ENCODE measurements at places on chromosomes 1 and 21.

DNA sequence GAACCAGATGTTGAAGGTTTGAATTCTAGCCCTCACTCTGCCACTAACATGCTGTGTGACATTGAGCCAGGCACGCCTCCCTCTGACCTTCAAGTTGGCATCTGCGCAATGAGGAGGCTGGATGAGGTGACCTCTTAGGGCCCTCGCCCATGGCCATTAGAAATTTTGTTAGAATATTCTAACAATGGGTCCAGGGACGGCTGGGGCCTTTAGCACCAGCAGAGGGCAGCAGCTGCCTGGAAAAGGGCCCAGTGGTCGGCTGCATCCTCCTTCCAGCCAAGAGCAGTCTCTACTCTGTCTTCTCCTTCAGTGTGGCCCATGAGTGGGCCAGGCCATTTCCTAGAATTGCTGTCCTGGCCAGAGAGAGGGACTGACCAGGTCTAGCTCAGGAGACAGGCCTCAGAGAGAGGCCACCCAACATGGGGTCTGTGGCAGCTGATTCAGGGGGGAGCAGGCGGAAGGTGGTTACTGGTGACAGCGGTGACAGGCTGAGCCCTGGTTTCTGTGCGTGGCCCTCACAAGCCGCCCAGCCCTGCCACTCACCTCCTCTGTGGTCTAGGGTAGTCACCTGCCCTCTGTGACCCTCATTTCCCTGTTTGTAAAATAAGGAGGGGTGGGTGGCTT lies 101.3 kb upstream of the ACTL8 start:
- DNase-seq, result no peak

GRCh38 chr21:42091899-42092508 lies 20.9 kb downstream of the UMODL1 start:
- no peak for DNase-seq

DNA sequence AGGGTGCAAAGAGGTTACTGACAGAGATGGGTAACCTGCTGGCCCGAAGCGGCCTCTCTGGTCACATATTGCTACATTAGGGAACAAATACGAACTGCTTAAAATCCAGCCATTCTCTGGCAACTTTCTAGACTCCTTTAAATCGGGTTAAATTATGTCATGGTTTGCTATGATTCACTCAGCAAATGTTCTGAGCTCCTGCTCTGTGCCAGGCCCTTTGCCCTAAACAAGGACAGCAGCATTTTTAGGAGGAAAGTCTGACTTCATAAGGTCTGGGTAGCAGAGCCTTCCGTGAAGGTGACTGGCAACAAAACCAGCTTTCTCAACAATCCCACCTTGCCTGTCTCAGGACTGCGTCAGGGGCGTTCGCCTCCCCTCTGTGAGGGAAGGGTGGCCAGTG lies 15.4 kb downstream of the ZP4 start:
- DNase-seq, result no peak

GRCh38 chr1:226276987-226277386 lies 32.0 kb downstream of the LIN9 start:
- no peak for DNase-seq

DNA sequence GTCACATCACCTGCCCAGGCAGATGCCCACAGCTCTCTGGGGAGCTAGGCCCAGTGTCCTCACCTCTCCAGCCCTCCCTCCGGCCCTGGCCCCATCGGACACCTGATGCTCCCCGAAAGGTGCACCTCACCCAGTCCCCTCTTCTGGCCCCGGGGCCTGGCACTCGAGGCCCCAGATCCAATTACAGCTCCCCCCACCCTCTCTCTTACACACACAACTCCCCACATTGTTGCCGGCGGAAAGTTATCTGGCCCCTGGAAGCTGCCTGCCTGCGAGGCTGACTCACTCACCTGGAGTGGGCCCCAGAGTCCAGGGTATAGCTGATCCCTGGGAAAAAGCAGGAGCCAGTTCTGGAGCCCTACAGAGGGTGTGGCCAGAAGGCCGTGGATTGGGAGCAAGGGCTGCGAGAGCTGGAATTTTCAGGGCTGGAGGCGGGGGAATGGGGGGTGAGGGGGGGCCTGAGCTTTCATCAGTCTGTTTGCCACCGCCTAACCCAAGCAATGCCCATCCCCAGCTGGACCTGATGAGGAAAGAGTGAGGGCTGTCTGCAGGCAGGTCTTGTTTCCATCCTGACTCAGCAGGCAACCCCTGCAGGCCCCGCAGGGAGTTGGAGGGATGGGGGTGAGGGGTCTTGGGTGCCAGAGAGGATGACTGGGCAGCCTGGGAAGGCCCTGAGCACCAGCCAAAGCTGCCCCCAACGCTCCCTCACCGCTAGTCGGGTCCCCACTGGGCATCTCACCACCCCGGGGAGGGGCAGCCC lies 948 bp downstream of the FBXO2 start:
- no peak for DNase-seq

DNA sequence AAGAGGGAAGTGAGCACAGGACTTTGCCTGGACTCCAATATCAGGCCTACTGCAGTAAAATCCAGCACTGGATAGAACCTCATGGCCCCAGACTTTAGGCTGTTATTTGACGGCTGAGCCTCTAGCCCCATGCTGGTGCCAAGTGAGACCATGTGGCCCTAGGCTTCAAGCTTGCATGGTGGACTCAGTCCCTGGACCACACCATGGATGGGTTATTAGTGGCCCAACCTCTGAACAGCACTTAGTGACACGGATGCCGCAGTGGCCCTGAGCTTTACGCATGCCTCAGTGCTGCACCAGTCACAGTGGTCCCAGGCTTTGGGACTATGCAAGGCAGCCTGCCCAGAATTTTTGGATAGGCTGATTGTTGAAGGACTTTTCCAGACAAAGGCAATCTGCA lies 13.0 kb downstream of the IFI44L start:
- no peak for DNase-seq

DNA sequence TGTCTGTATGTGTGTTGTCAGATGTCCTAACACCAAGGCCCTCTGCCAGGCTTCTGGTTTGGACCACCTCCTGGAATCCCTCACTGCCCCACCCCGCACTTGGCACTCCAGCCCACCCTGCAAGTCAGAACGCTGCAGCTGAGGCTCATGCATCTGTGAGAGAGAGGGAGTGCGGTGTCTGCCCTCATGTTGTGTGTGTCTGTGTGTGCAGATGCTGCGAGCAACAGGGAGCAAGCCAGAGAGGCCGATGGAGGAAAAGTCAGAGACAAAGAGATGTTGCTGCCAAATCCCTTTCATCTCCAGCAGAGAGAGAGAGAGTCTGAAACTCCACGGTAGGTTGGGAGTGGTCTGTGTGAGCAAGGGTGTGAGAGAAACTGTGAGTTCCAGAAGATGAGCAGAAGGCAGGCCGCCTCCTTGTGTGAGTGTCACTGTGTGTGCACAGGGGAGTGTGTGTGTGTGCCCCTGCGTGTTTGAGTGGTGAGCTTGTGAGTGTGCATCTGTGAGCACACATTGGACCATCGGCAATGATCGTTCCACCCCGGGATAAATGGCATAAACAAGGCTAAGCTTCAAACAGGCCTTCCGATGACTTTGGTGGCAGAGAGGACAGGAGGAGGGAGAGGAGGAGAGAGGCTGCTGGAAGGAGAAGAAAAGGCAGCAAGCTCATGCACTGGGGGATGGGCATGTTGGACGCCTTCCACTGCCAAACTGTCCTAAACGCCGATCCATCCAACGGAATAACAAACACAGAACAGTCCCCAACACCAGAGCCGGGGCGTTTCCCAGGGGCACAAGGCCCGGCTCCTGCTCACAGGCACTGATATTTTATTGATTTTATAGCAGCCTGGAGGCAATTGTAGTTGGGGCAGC lies 99.2 kb upstream of the GRIK3 start:
- DNase-seq, result no peak

DNA sequence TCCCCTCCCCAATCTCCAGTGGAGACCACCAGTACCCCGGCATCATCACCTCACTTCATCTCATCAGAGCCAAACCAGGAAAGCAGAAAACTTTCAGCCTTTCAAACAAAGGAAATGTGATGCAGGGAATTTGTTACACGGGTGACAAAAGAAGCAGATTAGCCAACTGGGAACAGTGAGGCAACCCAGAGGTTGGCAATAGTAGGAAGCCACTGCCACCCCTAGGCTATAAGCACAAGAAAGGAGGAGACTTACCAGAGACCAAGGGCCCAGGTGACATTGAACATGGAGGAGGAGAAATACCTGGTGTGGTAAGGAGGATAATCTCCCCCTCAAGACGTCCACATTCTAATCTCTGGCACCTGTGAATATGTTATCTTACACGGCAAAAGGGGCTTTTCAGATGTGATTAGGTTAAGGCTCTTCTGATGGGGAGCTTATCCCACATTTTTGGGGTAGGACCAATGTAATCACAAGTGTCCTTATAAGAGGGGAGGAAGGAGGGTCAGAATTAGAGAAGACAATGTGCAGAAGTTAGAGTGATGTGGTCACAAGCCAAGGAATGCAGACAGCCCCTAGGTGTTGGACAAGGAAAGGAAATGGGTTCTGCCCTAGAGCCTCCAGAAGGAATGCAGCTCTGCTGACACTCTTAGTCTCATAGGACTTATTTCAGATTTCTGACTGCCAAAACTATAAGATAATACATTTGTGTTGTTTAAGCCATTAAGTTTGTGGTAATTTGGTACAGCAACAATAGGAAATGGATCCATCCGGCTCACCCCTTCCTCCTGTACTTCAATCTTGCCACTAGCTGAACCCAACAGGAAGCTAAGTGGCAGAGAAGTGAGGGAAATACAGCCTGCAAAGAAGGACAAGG lies 83.6 kb upstream of the VAV3 start:
- no peak for DNase-seq

DNA sequence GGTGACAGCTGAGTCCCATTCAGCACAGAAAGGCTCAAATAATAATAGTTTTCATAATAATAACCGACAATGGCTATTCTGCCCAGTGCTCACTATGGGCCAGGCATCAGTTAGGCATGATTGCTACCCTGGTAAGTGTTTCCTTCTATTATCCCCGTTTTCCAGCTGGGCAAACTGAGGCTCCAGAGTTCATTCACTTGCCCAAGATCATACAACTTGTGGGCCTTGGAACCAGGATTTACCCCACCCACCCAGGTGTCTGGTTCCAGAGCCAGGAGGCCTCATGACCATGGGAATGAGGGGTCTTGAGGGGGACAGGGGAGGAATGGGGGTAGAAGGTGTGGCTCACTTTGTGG lies 518 bp downstream of the PLOD1 start:
- DNase-seq, result no peak

DNA sequence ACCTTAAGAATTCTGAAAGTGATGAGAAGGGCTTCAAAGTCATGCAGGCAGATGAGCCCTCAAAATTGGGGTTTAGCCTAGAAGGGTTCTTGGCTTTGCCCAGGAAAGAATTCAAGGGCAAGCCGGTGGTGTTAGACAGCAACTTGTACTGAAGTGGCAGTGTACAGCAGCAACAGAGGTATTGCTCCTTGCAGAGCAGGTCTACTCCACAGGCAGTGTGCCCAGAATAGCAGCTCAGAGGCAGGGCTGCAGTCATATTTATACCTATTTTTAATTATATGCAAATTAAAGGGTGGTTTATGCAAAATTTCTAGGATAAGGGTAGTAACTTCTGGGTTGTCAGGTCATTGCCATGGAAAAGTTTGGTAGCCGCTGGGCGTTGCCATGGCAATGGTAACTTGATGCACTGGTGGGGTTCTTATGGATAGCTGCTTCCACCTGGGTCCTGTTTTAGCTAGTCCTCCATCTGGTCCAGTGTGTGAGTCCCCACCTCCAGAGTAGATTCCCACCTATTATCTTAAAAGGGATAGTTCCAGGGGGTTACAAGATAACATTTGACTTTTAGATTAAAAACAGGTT lies 57.9 kb upstream of the CR2 start:
- DNase-seq, result no peak

DNA sequence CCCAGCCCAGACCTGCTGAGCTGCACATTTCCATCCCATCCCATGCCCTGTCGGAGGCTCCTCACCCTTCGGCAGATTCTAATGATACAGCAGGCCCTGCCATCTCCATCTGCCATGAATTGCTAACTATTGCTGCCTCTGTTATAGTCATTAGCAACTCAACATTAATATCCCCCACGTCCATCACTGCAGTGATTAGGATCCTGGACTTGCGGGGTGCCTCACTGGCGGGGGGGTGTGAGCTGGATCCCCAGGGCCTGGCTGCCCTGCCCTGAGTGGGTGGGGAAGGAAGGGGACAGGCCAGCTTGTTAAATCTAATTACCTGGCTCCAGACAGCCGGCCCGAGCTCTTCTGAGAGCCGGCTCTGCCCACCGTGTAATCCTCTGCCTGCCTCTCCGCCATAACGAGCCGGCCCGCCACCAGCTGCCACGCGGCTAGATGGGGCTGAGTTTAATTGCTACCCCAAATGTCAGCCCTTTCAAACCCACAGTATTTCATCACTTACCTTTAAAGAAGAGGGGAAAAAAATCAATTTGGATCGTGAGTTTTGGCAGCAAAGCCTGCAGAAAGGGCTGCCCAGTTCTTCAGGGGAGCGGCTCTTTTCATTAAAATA lies 227.3 kb upstream of the CSF3R start:
- DNase-seq, result no peak

DNA sequence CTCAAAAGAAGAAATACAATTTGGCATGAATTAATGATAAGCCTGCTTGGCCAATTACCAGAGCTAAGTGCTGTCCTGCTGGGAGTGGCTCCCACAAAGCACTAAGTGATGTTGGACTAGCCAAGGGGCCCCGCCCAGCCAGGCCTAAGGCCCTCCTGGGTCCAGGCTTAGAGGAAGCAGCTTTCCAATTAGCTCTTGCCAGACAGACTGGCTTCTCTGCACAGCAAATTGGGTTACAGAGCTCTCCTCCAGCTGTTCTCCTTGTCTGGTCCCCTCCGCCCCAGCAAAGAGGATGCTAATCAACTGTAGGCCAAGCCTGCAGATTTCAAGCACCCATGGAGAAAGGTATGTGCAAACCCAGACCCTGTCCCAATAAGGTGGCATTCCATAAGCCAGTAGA lies 151.9 kb downstream of the DMRTA2 start:
- no peak for DNase-seq

DNA sequence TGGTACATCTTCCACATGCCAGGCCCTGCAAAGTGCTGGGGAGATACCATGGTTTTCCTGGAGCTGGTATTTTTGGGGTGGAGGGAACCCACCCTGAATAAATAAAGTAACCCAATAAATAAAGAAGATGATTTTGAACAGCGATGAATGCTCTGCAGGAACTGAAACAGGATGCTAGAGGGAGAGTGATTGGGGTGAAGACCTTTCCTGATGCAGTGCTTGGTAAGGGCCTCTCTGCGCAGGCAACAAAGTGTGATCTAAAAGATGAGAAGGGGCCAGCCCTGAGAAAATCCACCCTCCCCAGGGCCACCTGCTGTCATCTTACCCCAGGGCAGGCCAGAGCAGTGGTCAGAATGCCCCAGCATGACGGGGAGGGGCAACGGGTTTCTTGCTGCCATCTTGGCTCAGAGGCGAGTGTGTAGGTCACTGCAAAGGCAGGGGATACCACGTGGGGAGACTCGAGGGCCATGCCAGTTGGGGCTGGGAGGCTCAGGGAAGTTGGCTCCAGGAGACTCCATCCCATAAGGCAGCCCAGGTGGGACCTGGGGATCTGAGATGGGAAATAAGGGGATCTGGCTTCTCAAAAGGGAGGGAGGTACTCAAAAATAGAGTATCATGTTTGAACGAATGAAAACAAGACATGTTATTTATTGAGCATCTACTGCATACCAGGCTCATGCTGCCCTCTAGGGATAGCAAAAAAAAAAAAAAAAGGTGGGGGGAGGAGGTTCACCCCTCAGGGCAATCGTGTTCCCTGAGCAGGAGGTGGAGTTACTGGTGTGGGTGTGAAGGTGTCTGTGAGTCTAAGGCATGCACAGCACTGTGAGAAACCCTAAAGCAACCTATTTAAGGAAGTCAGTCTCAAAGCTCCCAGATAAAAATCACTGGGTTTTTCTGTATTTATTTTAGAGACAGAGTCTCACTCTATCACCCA lies 2.8 kb downstream of the SRARP start:
- DNase-seq, result no peak

- no peak for DNase-seq
These were observed 47.3 kb upstream of the COL18A1 start for GRCh38 chr21:45357436-45358260.
